Foreskin keratinocyte (primary cell): ENCODE measurements at places on chromosomes 3 and 15.

GRCh38 chr3:16846373-16847080, 38.2 kb upstream of the PLCL2 start:
- DNase-seq = no peak

DNA sequence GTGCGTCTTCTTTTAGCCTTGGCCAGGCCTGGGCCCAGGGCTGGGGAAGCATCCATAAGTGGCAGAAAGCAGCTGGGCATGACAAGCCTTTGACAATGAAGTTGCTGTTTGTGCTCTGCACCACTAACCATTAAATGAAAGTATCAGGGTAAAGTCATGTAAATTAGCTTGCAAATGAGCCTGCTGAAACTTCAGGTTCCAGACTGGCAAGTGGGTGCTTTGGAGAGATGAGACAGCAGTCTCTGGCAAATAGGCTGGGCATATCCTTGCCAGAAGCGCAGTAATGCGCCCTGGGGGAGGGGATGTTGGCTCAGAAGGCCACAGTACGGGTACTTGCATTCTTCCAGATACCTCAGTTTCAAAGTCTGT, 40.7 kb downstream of the RAB6B start:
- DNase-seq = no peak

DNA sequence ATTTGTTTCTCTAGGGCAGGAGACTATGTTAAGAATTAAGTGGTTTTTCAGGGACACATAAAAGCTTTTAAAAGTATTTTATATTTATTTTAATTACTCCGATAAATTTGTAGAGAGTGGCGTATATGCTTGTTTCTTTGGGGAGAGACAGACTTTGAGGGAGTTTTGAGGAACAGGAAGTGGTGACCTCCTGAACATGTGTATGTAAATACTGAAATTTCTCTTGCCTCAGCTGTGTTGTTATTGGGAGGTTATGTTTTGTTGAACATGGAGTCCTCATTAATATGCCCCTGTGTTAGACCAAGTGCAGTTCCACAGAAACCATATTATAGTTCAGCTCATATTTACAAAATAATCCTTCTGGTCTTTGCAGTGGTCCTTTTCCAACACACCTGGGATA, 41.8 kb upstream of the UTS2B start:
- DNase-seq = no peak

DNA sequence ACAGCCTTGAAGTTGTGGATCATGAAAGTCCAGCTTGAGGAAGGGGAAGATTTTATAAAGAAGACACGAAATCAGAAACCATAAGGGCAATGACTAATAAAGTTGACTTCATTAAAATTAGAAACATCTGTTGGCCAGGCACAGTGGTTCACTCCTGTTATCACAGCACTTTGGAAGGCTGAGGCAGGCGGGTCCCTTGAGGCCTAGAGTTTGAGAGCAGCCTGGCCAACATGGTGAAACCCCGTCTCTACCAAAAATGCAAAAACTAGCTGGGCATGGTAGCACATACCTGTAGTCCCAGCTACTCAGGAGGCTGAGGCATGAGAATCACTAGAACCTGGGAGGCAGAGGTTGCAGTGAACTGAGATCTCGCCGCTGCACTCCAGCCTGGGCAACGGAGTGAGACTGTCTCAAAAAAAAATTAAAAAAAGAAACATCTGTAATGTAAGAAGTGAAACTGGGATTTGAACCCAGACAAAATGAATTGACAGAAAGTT, 7.9 kb upstream of the UBXN7 start:
- DNase-seq = no peak

DNA sequence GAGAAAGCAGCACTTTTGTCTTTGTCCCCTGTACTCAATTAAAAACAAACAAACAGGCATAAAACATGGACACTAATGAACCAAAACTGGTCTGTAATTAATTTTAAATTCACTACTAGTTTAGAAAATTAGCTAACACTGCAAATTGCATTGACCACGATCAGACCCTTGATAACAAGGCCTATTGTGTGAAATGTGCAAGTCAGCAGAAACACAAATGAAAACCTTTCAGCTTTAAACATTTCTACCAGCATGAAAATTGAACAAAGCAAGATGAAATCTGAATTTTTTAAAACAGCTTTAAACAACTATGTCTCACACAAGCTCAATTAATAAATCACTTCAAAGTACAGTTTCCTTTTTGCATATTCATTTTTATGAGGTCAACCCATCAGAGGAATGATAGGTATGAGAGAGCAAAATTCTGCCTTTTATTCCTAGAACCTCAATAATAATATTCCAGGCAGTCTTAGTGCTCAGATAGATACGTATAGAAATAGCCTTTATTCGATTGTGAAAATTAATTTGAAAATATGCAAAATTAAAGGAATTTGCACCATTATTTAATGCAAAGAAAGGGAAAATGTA, 27.0 kb upstream of the CHMP2B start:
- no peak for DNase-seq

DNA sequence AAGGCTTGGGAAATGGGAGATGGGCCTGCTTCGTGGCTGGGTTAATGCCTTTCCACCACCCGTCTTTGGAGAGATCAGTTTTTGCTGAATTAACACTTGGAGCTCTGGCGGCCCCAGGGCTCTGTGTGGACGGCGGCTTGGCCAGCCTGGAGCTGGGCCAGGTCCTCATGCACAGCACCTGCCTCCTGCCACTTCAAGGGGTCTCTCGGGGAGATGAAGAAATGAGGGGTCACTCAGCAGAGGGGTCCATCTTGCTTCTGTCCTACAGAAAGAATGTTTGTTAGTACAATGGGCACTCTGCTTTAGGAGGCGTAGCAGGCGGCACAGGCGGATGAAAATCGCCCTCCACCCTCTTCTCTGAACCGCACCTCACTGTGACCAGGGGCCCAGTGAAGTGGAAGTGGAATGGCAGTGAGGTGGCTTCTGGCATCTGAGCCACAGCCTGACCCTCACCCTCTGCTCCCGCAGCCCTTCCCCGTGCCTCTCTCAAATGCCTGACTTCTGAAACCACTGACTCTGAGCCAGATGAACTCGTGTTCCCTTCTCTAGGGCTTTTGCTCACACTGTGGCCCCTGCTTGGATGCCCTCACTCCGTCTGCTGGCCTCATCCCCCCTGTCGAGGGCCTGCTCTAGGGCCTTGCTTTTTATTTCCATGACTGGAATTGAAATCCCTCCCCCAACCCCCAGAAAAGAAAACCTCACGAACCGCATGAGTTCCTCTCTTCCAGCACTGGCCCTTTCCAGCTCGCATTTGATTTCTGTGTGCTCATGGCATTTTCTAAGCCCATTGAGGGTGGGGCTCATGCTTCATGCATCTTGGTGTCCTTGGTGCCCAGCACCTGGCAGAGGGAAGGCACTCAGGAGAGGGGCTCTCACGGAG, 42.2 kb downstream of the CHDH start:
- no peak for DNase-seq

- DNase-seq = peak; percentile 94
Measured at GRCh38 chr3:78736863-78737262, 1030.9 kb downstream of the ROBO1 start.

DNA sequence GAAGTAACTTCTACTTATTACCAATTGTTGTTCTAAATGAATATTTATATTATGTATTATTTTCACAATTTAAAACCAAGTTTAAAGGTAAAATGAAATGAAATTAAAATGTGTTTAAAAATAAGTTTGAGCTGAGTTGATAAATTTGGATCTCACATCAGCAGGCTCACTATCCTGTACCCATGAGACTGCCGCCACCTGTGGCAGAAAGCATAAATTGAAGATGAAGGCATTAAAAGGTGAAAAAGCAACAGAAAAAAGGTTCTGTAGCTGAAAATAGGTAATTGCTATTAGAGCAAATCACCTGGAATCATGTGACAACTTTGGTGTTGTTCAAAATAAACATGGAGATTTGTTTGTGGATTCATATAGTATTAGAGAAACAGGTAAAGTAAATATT, 133.0 kb upstream of the CADM2 start:
- no peak for DNase-seq

- DNase-seq = no peak
Measured at GRCh38 chr15:32856753-32857152, 138.9 kb downstream of the GREM1 start.

GRCh38 chr3:41674449-41674848, 287.5 kb downstream of the ULK4 start:
- no peak for DNase-seq
